ENCODE measurements at places on chromosomes 7 and 10. TPM values are rescaled to one million over a fixed set of nuclear protein-coding genes. Genes with fewer than 3 reads are reported as not detected.
A peak's percentile ranks its signal among the peaks of the same experiment; 100 is the strongest.

Gene ADAM8
- 3.3 TPM for total RNA-seq

Gene GDF10
- not detected for total RNA-seq

Gene MKI67
- 110 TPM for total RNA-seq

Gene ANKRD61
- not detected for total RNA-seq

DNA sequence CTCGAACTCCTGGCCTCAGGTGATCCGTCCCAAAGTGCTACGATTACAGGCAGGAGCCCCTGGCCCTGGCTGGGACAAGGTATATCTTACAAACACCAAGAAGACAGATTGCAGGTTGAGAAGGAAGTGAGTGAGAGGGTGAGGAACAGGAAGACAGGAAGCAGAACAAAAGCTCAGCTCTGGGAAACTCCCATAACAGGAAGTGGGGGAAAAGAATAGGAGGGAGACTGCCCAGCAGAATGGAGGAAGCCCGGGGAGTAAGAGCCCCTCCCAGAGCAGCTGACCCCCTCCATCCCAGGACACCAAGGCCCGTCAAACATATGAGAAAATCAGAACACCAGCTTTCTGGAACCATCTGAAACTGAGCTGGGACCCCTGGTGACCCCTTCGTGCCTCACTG lies 2.9 kb downstream of the TECPR1 start:
- DNase-seq, result no peak

DNA sequence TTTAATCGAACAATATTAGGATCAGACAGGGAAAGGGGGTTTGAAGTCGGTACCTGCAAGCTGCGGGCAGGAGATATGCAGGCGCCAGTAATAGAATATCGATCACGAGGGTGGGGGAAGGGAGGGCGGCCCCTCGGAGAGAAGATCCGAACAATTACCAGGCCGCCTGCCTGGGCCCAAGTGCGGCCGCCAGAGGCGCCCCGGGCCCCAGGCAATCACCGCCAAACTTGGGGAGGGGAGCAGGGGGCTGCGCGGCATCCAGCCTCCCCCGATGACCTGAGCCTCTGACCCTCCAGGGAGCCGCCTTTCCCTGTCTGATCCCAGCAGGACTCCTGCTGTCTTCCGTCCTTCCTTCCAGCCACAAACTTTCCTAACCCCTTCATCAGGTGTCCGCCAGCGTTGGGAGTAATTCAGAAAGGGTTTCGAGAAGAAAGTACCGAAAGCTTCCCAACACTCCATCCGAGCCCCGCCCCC lies 1.1 kb downstream of the NKX1-2 start:
- DNase-seq, result peak; percentile 77

DNA sequence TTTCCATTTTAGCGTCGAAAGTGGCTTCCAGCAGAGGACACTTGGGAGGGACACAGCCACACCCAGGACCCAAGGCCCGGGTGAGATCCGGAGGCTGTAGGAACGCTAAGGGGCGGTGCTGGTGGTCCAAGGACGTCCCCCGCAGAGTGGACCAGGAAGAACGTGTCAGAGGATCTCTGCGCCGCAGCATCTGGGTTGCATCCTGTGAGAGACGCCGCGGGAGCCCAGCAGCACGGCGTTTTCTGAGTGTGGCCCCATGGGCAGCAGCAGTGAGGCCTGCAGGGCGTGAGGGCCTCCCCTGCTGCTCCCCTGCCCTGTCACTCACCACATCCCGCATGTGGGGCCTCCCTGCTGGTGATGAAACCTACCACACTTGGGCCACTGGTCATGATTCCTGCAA lies 40.5 kb upstream of the BNIP3 start:
- DNase-seq, result no peak

DNA sequence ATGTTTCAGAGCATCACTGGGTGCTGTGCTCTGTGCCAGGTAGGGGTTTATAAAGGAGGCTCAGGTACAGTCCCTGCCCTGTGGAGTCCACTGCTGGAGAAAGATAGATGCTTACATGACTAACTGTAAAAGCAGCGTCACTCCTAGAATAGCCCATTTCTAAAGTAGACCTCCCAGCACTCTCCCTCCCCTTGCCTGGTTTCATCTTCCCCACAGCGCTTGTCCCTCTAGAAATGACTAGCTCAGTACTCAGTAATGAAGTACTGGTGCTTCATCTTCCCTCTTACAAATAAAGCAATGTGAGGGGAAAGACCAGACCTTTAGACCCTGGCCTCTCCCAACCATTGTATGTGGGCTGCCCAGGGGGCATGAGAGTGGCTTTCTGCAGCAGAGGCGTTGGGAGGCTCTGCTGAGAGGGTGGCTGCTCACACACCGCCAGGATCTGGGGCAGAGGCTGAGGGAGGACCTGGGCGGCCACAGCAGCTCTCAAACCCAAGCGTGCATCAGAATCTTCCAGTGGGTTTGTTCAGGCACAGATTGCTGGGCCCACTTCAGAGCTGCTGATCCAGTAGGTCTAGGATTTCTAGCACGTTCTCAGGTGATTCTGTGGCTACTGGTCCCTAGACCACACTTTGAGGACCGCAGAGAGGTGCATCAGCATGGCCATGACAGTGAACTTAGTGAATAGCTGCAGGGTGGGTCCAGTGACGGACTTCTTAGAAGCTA lies 110.3 kb upstream of the ANLN start:
- no peak for DNase-seq

- DNase-seq, result peak; percentile 80
Observed at GRCh38 chr10:49689882-49690510, 10.5 kb downstream of the C10orf53 start.

- no peak for DNase-seq
Observed at GRCh38 chr10:126049759-126050700, 153.7 kb downstream of the FANK1 start.

- peak; percentile 20 for DNase-seq
Observed at GRCh38 chr10:129465796-129466702, 992 bp upstream of the MGMT start.

DNA sequence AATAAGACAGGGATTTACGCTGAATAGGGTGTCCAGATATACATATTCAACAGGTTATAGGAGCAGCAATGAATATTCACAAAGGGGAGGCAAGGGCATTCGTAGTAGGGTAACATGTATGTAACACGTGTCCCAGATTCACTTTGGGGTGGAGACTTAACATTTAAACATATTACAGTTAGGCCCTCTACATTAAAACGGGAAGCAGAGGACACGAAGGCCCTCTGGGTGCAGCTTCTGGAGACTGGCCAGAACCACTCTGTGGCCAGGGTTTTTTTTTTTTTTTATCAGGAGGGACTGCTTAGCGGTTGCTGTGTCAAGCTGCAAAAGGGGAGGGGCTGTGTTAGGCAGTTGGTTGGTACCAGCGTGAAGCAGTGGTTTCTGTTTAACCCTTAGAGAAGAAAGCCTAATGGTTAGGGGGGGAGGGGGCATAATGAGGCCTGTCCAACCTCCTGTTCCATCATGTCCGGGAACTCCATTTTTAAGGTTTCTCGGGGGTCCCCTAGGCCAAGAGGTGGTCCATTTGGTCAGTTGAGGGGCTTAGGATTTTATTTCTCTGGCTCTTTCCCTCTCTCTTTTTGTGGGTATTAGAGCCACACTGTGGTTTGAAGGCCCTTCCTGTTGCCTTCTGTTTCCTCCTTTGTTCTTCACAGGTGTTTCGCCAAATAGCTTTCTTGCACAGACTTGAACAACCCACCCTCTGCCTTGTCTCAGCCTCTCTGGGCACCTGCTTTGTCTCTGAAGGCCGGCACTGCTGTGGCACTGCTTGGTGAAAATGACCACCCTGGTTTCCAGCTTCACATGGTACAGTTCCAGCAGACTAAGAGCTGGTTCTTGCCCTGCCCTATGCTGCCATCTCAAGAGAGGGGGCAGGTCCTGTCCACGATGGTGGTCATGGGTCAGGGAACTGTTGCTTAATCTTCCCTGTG lies 26.4 kb downstream of the PRF1 start:
- no peak for DNase-seq

GRCh38 chr7:122974229-122974628 lies 21.3 kb downstream of the TAS2R16 start:
- DNase-seq, result peak; percentile 67

- DNase-seq, result no peak
Observed at GRCh38 chr7:46969303-46970130, 612.4 kb downstream of the TNS3 start.
